GM18507 (cell line): ENCODE measurements at places on chromosomes 5 and 9.
A peak's percentile ranks its signal among the peaks of the same experiment; 100 is the strongest.

DNA sequence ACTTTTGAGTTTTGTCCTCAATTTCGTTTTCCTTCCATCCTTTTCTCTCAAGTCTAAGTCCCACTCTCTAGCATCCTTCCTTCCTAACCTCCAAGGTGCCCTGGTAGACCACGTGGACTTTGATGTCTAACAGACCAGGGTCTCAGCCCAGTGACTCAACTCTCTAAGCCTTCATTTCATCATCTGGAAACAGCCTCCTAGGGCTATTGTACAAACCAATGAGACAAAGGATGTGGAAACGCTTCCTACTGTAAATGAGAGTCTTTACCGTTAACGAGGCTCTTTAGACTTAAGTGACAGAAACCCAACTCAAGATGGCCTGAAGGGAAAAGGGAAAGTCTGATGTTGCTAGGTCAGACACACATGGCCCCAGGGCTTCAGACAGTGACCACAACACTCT lies 49.2 kb upstream of the CPLX2 start:
- DNase-seq = no peak

GRCh38 chr5:84253946-84254345 lies 130.7 kb downstream of the EDIL3 start:
- DNase-seq = no peak

DNA sequence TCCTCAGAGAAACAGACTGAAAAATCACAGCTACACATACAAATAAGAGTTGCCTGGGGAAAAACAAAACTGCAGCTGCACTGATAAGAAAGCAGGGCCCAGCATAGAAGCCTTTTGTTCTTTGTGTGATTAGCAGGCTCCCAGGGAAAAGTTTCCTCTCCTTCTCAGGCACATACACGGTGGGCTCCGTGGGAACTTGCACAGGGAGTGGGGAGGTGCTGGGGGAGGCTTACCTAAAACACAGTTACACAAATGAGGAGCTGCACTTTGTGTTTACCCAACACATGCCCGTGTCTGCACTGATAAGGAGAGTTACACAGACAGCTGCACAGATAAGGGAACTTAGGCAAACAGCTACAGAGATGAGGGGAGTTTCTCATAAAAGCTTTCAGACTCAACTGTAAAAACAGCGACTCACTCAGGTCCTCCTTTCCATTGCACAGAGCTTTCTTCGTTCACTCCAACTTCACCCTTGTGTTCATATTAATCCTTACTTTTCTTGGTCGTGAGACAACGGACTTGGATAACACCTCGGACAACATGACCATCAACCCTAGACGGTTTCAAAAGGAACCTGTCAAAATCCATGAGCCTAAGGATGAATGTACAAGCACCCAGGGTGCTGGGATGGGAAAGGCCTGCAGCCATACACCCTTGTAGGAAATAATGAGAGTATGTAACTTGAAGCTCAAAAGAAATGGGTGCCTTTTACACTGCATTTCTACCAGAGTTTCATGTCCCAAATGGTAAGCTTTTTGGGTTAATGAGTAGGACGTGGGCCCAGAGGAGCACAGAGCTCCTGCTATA lies 50.8 kb downstream of the SERINC5 start:
- DNase-seq = no peak

GRCh38 chr5:103744159-103744558 lies 181.6 kb upstream of the NUDT12 start:
- DNase-seq = no peak

DNA sequence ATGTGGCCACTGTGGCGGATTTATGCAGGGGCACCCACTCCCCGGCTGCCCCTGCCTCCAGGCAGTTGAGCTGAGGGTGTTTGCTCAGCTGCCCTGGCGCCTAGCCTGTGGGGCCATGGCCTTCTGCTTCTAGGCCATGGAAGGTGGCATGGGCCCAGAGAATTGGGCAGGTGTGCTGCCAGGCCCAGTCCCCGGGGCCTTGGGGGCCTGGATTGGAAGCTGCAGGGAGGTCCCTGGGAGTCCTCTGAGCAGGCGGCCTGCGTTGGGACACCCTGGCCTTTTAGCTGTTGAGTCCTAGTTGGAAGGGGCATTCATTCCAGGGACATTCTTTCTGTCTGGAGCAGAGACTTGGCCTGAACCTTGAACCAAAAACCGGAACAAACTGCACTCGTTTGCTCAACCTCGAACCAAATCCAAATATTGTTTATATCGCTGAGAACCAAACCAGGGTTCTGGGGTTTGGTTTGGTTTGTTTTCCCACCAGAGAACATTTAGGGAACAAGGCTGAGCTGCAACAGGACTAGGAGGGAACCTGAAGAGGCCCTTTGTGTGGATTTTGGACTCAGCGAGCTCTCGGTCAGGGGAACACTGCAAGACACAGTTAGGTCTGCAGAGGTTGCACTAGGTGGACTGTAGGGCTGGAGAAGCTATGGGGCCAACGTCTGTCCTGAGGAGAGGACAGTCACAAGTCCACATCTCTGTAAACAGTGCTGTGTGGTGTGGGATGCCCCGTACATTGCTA lies 116.8 kb downstream of the BOD1 start:
- DNase-seq = no peak

DNA sequence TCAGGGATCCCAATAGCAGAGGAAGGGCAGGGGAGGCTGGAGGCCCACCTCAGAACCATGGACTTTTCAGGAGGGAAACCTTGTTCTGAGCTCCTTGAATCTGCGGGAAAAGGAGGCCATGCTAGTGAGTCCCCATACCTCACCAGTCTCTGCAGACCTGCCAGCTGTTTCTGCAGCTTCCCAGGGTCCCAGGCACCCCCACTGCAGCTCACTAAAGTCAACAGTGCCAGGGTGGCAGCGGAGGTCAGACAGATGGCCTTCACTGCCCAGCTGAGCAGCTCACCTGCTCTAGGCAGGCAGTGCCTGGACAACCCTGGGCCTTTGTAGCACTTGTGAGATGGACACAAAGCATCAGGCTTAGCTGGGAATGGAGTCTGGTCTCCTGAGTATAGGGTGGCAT lies 4.4 kb upstream of the SLC27A4 start:
- DNase-seq = no peak

DNA sequence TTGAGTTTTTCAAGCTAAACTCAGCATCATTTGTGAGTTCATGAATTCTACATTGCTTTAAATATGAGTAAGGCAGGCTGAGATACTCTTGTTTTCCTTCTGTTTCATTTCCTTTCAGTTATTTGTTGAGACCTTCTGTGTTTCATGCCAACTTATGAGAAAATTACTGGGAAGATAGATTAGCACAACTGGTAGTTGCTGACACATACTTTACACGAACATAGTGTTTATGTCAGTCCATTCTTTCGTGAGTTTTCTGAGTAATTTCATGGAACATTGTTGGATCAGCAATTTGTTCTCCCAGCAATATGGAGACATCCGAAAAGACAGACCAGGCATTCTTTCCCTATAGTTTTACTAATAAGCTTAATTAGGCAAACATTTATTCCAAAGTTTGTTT lies 102.0 kb upstream of the SMC5 start:
- no peak for DNase-seq

GRCh38 chr5:111158105-111158744 lies 66.0 kb upstream of the CAMK4 start:
- peak; percentile 22 for DNase-seq

- no peak for DNase-seq
These were observed 893 bp upstream of the SH2D3C start for GRCh38 chr9:127779136-127779981.
